ENCODE measurements at places on chromosomes 6 and 20.

DNA sequence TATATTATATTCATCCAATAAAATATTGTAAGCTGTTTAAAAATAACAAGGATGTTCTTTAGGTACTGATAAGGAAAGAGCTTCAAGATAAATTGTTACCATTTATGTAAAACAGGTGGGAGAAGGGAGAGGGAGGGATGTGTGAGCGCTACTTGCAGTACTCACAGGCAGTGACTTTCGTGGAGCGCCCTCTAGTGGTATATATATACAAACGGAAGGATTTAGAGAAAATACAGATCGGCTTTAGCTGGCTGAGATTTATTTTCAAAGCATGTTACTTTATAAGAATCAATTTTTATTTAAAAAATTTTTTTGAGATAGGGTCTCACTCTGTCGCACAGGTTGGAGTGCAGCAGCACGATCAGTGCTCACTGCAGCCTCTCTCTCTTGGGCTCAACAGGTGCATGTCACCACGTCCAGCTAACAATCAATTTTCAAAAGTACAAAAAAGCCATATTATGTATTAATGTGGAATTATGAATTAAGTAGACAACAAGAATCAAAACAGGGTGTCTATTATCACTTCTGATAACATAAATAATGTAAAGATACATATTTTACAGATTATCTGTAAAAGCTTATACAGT is 3.3 kb upstream of the MOG start:
- DNase-seq = peak; percentile 50

GRCh38 chr6:90144396-90144795 is 152.2 kb downstream of the BACH2 start:
- DNase-seq = no peak

DNA sequence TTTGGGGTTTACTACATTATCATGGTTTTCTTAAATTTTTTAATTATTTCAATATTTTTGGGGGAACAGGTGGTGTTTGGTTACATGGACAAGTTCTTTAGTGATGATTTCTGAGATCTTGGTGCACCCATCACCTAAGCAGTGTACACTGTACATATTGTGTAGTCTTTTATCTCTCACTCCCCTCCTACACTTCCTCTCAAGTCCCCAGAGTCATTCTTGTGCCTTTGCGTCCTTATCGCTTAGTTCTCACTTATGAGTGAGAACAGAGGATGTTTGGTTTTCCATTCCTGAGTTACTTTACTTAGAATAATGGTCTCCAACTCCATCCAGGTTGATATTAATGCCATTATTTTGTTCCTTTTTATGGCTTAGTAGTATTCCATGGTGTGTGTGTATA is 130.9 kb upstream of the CD93 start:
- no peak for DNase-seq

GRCh38 chr20:53059848-53060247 is 87.7 kb downstream of the TSHZ2 start:
- no peak for DNase-seq

GRCh38 chr6:86856379-86856778 is 80.9 kb upstream of the HTR1E start:
- no peak for DNase-seq

Measured in inflammatory macrophage (primary cell).